ENCODE measurements at places on chromosomes 1 and 21.

GRCh38 chr1:99548943-99549605 is 96.8 kb upstream of the PALMD start:
- no peak for ATAC-seq

DNA sequence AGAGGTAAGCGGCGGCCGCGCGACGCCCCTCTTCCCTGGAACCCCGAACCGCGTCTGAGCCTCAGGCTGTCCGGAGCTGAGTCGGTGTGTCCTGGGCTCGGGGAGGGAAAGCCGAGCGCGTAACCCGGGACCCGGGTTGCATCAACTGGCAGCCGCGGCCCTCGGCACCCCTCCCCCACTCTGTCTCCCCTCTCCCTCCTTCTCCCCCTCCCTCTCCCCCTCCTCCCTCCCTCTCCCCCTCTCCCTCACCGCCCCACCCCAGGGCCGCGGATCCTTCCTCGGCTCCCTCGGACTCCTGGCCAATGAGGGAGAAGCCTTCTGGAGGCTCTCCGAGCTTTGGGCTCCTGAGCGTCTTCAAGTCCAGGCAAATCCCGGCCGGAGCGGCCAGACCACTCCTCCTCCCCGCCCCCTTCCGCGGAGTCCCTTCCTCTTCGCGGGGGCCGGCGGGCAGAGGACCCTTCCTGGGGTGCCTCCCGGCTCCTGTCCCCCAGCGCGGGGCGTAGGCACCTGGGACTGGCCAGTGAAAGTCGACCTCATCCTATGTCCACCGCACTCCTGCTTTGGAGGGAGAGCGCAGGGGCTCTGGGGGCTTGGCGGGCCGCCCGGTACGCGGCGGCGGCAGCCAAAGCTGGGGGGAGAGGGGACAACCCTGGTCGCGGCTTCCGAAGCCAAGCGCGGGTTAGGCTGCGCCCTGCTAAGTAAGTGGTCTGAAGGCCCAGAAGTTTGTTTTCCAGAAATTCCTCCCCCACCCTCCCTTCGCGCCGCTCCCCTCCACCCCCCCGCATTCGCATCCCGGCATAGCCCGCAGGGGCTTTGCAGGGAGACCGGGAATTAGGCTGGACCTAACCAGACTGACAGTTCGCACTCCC is 850 bp downstream of the SESN2 start:
- ATAC-seq, result no peak

DNA sequence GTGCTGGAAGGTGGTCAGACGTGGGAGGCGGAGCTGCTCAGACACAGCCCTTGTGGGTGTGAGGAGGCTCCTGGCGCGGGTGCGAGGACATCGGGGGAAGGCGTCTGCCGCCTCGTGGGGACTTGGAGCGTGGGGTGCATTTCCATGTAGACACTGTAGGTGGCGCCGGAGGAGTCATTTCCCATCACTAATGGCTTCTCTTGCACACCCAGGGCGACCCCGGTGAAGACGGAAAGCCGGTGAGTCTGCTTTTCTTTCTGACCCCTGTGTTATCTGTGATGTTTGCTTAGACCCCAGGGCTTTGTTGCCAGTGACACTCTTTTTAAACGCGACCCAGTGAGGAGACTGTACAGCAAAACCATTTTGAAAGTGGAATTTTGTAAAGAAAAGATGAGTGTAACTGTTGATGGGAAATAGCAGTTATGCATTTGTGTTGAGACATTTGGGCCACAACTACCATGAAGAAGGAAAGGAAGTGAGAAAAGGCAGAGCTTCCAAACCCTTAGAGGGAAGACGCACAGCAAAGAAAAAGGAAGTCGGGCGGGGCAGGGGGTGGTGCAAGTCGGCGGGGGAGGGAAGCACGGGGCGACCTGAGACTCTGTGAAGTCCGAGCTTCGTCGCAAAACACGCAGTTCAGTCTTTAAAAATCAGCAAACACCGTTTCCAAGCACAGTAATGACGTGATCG is 64.0 kb downstream of the SLC19A1 start:
- peak; percentile 82 for ATAC-seq

DNA sequence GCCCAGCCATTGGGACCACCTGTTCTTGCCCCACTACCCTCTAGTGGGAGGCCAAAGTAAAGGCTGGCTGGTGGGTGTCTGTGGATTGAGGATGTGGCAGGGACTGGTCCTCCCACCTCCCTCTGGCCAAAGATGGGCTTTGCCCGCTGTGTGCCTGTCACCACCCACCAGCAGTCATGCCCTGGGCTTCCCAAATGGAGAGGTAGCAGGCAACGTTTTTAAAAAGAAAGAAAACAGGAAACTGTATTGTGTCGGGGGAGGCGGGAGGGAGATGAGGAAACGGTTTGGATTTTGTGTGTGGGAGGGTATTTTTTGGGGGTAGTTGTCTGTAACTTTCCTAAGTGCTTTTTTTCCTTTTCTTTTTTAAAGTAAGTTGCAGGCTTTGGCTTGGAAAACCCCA is 30.1 kb downstream of the SZRD1 start:
- no peak for ATAC-seq

Measured in activated T-helper 17 cell treated with anti-CD3 and anti-CD28 coated beads, Interleukin-2, amount 50 U/mL, for 72 hours (primary cell).